ENCODE measurements at places on chromosomes 11 and 22. TPM values are rescaled to one million over a fixed set of nuclear protein-coding genes. Genes with fewer than 3 reads are reported as not detected.

DNA sequence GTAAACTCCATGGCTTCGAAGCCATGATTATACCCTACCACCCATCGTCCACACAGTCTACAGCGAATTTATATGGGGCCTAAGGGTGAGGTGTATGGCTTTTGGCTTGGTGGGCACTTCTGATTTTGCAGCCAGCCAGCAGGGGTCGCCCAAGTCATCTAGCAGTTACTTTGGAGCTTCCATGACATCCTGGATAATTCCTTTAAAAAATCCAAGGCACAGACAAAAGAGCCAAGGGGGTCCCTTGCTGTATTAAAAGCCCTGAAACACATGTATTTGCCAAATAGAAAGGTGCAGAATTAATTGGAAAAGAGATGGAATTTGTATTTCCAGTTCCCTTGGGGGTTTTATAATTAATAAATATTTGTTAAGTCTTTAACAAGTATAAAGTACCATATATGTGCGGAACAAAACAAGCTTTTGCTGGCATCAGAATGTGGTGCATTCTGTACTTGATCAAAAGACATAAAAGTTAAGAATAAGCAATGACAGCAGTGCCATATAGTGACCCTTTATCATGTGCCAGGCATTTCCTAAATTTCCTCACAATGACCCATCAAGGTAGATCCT, 132.8 kb upstream of the PITPNB start:
- DNase-seq: peak; percentile 18
- no peak overlapping the region for H3K4me3 ChIP-seq
- H3K27me3 ChIP-seq: no peaks in the 10 kb centered on the region
- H3K36me3 ChIP-seq: no peaks in the 10 kb centered on the region
- H3K4me1 ChIP-seq: no peaks in the 10 kb centered on the region
- H3K27ac ChIP-seq: no peak overlapping the region

DNA sequence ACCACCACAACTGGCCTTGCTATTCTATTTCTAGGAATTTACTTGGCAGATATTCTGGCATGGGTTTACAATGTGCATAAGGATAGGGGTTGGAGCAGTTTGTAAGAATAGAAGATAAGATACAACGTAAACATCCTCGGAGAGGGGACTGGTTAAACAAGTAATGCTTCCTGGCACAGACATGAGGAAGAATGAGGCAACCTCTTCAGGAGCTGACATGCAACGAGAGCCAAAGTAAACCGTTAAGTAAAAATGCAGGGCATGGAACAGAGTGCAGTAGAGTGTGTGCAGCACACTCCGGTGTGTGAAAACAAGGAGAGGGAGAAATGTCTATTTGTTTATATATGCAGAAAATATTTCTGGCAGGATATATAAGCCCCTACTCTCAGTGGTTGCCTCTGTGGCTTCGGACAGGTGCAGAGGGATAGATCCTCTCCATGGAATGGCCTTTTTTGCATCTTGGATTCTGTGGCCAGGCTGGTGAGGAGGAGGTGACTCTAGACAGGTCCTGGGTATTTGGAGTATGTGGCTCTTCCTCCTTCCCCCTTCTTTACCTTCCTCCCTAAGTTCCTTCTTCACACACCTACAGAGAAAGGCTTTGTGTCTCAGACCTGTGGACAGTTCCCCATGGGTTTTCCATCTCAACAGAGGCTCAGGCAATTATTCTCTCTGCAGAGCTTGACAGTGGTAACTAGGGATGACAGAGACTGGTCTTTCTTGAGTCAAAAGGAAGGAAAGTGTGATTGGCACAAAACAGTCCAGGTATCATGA, 2.5 kb downstream of the RAB36 start:
- no peaks in the 10 kb centered on the region for H3K36me3 ChIP-seq
- H3K4me1 ChIP-seq: peaks cover 3% of the 10 kb centered on the region
- DNase-seq: no peak
- H3K4me3 ChIP-seq: no peak overlapping the region
- no peaks in the 10 kb centered on the region for H3K27me3 ChIP-seq

DNA sequence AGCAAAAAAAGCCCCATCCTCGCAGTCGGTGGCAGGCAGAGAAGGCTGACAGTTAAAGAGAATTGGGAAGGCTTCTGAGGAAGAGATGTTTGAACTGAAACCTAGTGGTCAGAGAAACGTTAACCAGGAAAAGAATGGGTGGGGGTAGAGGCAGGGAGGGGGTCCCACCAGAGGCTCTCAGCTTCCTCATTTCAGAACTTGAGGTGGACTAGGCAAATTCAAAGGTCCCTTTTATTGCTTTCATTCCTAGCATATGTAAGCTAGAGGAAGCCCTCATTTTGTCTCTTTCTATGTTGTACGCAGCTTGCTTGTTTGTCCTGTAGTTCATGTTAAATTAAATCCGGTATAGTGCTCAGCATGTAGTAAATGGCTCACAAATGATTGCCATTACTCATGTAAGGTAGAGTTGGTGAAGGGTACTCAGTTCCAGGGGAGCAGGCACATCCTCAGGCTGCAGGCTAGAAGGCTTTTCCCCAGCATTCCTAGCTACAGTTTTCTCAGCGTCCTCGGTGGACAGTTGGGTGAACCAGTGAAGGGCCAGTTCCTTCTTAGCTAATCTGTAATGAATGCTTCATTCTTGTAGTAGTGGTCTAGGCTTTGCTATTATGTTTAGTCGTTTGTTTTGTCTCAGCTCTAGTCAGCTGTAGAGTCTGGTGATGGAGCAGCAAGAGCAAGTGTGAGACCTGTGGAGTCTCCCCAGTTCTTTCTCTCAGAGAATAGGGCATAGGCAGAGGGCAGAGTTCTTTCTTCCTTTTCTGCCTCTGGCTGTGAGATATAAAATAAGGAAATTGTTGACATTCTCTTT, 58.6 kb downstream of the UVRAG start:
- peaks cover 7% of the 10 kb centered on the region for H3K4me1 ChIP-seq
- H3K36me3 ChIP-seq: no peaks in the 10 kb centered on the region
- DNase-seq: no peak
- no peak overlapping the region for H3K4me3 ChIP-seq
- H3K27me3 ChIP-seq: no peaks in the 10 kb centered on the region

DNA sequence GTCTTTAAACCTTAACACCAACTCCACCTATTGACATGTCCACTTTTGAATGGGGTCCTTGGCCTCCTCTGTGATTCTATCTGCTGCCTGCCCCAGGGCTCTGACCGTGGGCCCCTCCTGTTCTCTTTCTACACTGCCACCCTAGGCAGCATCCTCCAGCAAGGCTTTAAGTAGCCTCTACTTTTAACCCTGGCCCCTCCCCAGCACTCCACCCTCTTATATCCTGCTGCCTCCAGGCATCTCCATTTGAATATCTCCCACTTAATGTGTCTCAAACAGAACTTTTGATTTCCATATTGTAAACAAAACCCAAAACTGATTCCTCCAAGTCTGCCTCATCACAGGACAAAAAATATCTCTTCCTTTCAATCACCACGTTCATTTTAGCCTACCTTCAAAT, 90.5 kb upstream of the ARHGAP32 start:
- DNase-seq: no peak
- peaks cover 26% of the 10 kb centered on the region for H3K4me1 ChIP-seq
- H3K36me3 ChIP-seq: no peaks in the 10 kb centered on the region
- no peak overlapping the region for H3K4me3 ChIP-seq
- no peaks in the 10 kb centered on the region for H3K27me3 ChIP-seq

GRCh38 chr22:38861170-38861876, 10.7 kb downstream of the CBX6 start:
- H3K4me1 ChIP-seq: peaks cover 29% of the 10 kb centered on the region
- H3K27me3 ChIP-seq: no peaks in the 10 kb centered on the region
- no peaks in the 10 kb centered on the region for H3K36me3 ChIP-seq

DNA sequence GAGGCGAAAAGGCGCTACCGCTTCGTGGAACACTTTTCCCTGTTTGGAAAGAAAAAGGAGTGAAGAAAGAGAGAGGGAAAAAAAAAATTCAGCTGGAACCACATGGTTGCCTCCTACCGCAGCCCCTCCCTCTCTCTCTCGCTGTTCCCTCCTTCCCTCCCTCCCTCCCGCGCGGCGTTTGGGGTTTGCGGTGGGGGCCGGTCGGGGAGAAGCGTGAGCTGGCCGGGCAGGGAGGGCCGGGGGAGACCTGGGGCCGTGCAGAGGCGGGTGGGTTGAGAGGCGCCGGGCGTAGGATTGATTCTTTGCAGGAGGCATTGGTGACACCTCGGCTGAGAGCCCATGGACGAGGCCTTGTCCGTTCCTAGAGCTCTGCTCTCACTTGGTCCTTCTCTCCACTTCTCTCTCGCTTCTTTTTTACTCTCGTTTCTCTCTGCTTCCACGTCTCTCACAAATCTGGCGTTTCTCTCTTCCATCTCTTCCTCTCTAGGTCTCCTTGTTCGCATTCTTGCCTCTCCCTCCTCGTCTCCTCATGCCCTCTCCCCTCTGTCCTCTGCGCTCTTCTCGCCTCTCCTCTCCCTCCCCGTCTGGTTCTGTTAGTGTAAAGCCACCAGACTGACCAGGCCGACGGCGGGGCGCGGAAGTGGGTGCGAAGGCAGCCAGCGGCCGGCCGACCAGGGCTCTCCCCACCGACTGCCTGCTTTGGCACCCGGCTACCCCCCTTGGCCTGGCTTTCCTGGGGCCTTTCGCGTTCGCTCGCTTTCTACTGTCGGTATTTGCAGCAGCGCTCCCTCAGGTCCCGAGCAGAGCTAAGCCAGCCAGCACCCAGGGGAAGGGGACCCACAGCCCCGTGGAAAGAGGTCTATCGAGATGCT, at the start of gene CLMP:
Gene CLMP (minus strand): TSS at position 61 of the 872 bp plus-strand sequence. CDS start 308 bp downstream, outside the sequence.
- H3K27ac ChIP-seq: no peak within 1 kb of the TSS
- H3K27me3 ChIP-seq: peaks cover 19% of the 10 kb centered on the region
- no peak for DNase-seq
- H3K4me3 ChIP-seq: peak within 1 kb of the TSS; percentile 47
- no peaks in the 10 kb centered on the region for H3K36me3 ChIP-seq

- no peaks in the 10 kb centered on the region for H3K27me3 ChIP-seq
- no peak overlapping the region for H3K4me3 ChIP-seq
- H3K27ac ChIP-seq: no peak overlapping the region
- no peaks in the 10 kb centered on the region for H3K36me3 ChIP-seq
- no peaks in the 10 kb centered on the region for H3K4me1 ChIP-seq
These were observed 41.4 kb downstream of the LRRC74B start for GRCh38 chr22:21087119-21087518.

GRCh38 chr22:46653596-46653995, 33.4 kb downstream of the GRAMD4 start:
- H3K4me1 ChIP-seq: no peaks in the 10 kb centered on the region
- H3K27me3 ChIP-seq: no peaks in the 10 kb centered on the region
- H3K4me3 ChIP-seq: no peak overlapping the region

DNA sequence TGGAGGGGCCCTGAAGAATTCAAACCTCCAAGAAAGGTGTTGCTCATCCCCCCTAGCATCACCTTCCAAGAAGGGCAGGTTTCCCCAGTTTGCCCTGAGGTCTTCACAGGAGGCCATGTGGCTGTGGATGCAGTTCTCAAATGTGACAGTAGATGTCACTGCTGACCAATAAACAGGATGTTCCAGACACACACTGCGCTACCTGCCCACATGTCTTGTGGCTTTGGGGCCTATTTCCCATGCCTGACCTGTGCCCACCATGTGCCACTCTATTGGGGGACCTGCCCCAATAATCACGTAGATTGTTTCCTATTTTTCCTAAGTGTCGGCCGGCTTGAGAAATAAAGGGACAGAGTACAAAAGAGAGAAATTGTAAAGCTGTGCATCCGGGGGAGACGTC, 4.5 kb downstream of the GSTT2 start:
- H3K27me3 ChIP-seq: no peaks in the 10 kb centered on the region
- no peak for DNase-seq
- no peaks in the 10 kb centered on the region for H3K4me1 ChIP-seq

DNA sequence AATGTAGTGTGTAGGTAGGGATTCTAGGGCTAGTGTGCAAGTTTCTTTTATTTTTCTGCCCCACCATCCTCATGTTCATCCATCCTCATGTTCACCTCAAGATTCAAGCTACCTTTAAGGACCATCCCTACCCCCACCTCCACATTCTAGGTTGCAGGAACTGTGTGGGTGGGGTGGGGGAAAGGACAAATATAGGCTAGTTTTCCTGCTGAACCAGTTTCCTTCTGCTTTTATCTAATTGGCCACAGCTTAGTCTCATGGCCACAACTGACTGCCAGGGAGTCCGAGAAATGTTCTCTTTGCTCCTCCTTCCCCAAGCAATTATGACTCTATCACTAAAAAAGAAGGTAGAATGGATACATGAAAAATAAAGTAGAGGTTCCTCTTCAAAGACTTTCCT, 179.0 kb upstream of the LARGE1 start:
- H3K36me3 ChIP-seq: no peaks in the 10 kb centered on the region
- H3K4me3 ChIP-seq: no peak overlapping the region
- no peaks in the 10 kb centered on the region for H3K27me3 ChIP-seq
- H3K27ac ChIP-seq: no peak overlapping the region

- no peak overlapping the region for H3K4me3 ChIP-seq
- no peak for DNase-seq
- H3K27ac ChIP-seq: no peak overlapping the region
These were observed 494.6 kb upstream of the LRRC4C start for GRCh38 chr11:41954034-41954433.

GRCh38 chr11:23111527-23111926, 251.3 kb upstream of the CCDC179 start:
- no peak overlapping the region for H3K4me3 ChIP-seq
- H3K27ac ChIP-seq: no peak overlapping the region
- no peaks in the 10 kb centered on the region for H3K36me3 ChIP-seq
- no peaks in the 10 kb centered on the region for H3K4me1 ChIP-seq
- no peaks in the 10 kb centered on the region for H3K27me3 ChIP-seq

GRCh38 chr22:29225422-29226090, 19.9 kb downstream of the EMID1 start:
- H3K27me3 ChIP-seq: no peaks in the 10 kb centered on the region
- no peak overlapping the region for H3K27ac ChIP-seq
- DNase-seq: no peak

DNA sequence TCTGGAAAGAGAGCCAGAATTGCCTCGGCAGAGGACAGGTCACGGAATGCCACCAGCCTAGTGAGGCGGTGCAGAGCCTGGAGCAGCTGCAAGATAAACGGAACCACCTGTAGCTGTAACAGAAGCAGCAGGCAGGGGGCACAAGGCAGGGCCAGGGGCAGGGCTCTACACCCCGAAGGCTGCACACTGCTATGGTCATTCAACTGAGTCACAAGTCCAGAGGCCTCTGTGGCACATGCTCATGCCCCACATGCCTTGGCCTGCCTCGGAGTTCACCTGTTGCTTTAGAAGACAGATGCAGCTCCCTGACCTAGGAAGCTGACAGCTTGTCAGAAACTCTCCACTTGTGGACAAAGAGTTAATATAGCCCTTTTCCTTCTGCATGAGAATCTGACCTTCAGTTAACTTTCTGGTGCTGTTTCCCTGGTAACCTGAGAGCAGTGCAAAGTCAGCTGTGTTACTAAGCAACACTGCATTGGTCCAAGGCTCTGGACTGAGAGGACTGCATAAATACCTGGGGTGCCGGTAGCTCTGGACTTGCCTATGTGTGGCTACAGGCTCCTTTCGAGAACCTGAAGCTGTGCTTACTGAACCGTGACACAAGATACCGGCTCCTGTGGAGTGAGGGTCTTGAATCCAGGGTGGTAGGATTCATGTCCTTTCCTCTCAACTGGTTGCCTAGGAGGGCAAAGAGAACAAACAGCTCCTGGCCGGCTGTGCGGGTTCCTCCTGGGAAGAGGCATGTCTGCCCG, 10.5 kb downstream of the COMMD9 start:
- no peak for DNase-seq
- H3K36me3 ChIP-seq: no peaks in the 10 kb centered on the region
- H3K4me1 ChIP-seq: no peaks in the 10 kb centered on the region
- H3K27ac ChIP-seq: no peak overlapping the region
- no peaks in the 10 kb centered on the region for H3K27me3 ChIP-seq

MMP26 gene
- not detected for total RNA-seq

CD82 gene
- total RNA-seq: 26.1 TPM

GGTLC3 gene
- not detected for total RNA-seq

DTX4 gene
- total RNA-seq: 0.21 TPM

BLID gene
- 0.41 TPM for total RNA-seq

PKNOX2 gene
- total RNA-seq: not detected

OR51B5 gene
- not detected for total RNA-seq

HORMAD2 gene
- not detected for total RNA-seq

PHLDB1 gene
- 97.7 TPM for total RNA-seq

All from Panc1 (cell line).